ENCODE measurements at places on chromosomes 1 and 21.

- DNase-seq = no peak
These were observed 57.9 kb downstream of the BRINP2 start for GRCh38 chr1:177228693-177229065.

DNA sequence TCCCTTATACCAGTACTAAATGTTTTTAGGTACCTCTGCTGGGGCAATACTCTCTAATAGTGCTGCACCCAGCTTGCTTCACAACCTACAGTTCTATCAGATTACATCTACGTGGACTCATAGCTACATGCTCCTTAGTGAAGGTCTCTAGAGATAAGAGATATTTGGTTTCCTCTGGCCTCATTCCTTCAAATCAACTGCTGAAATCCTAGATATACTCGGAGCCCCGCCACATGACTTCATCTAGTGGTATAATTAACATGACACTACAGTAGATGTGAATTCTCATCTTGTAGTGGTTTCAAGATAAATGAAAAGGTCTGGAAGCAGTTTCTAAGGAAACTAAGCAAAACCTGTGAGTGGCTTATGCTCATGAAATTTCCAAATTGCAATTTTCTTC is 115.4 kb downstream of the SMYD2 start:
- DNase-seq = no peak

- peak; percentile 57 for DNase-seq
These were observed 25.9 kb downstream of the S100A6 start for GRCh38 chr1:153509729-153510354.

DNA sequence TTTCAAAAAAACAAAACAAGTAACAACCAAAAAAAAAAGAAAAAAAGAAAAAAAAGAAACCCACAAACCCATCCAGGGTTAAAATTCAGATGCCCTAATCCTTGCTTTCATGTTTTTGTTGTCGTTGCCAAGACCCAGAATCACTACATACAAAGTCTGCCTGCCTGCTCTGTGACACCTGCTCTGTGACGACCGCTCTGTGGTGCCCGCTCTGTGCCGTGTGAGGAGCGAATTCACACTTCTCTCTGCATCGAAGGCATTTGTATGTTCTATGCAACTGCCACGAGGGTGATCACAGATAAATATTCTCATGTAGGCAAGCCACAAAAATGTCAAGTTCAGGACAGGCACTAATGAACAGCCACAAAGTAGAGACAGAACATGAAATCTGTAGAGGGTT is 178.6 kb downstream of the SLC45A1 start:
- no peak for DNase-seq

DNA sequence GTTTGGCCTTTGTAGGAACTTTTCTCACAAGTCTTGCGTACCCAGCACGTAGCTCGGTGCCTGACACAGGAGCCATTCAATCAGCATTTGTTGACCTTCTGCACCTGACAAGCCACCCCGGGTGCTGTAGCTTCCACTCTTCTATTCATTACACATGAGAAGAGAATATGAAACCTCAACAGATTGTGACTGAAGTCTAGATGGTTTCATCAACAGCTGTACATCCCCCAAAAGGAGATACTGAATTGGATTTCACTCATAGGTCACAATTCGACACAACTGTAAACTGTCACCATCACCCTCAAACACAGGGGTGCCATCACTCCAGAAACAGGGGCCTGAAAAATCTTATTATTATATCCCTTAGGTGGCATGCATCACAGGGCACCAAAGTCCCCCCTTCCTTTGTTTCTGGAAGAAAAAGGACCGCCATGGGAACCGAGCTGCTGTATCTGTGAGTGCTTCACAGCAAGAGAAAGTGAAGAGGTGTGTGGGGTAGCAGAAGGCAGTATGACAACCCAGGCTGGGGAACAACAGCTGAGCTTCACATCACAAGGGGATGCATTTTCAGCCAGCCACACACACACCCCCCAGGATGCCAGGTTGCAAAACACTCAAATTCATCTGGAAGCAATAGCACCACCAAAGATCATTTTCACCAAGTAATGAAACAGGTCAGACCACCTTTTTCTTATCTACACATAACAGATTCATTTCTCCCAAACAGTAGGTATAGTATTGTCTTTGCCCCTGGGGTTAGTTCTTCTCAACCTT is 225.7 kb downstream of the TOMM20 start:
- DNase-seq = no peak
